MCF 10A (cell line): ENCODE measurements at places on chromosomes 11 and 22.

- H3K27me3 ChIP-seq, result no peaks in the 10 kb centered on the region
- DNase-seq, result no peak
- no peaks in the 10 kb centered on the region for H3K4me1 ChIP-seq
- no peak overlapping the region for H3K4me3 ChIP-seq
Measured at GRCh38 chr22:21926728-21927127, 25.9 kb downstream of the PPM1F start.

- H3K4me3 ChIP-seq, result no peak overlapping the region
- peaks cover 9% of the 10 kb centered on the region for H3K36me3 ChIP-seq
- no peaks in the 10 kb centered on the region for H3K27me3 ChIP-seq
- DNase-seq, result peak; percentile 25
- H3K27ac ChIP-seq, result no peak overlapping the region
Measured at GRCh38 chr11:83219095-83219494, 25.6 kb downstream of the ANKRD42 start.

DNA sequence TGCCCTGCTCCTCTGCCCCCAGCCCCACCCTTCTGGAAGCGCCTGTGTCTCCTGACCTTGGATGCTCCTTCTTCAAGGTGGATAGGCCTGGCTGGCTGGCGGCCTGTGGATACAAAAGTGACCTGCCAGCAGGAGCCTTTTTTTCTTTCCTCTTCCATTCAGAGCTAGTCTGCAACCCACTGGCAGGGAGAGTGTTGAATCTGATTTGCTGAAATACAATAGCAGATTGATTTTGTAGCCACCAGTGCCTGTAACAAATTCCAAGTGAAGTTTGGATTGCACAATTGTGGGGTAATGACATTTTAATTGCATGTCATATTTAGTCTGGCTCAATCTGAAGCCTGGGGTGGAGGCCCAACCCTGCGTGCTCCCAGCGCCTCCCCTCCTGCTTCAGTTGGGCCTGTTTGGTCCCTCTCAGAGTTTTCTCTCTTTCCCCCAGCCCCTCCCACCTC is 97.2 kb downstream of the GRIK4 start:
- no peak overlapping the region for H3K4me3 ChIP-seq
- peak; percentile 22 for DNase-seq
- H3K4me1 ChIP-seq, result peaks cover 7% of the 10 kb centered on the region
- H3K27ac ChIP-seq, result no peak overlapping the region
- H3K27me3 ChIP-seq, result peaks cover 36% of the 10 kb centered on the region

- H3K36me3 ChIP-seq, result no peaks in the 10 kb centered on the region
- DNase-seq, result no peak
- peaks cover 76% of the 10 kb centered on the region for H3K27me3 ChIP-seq
- no peak within 1 kb of the TSS for H3K27ac ChIP-seq
- H3K4me1 ChIP-seq, result peaks cover 4% of the 10 kb centered on the region
Measured at GRCh38 chr11:110711776-110712658, at the start of gene ARHGAP20. ARHGAP20 (minus strand) TSS chr11:110712437; CDS start chr11:110712231, 206 bp downstream.

- H3K36me3 ChIP-seq, result peaks cover 11% of the 10 kb centered on the region
- H3K27ac ChIP-seq, result no peak overlapping the region
- H3K4me3 ChIP-seq, result no peak overlapping the region
- no peak for DNase-seq
Measured at GRCh38 chr22:25962711-25963110, 206.6 kb upstream of the SEZ6L start.

GRCh38 chr22:20239676-20240446 is 28.3 kb downstream of the RTN4R start:
- H3K4me1 ChIP-seq, result no peaks in the 10 kb centered on the region
- no peaks in the 10 kb centered on the region for H3K36me3 ChIP-seq
- DNase-seq, result no peak
- no peak overlapping the region for H3K4me3 ChIP-seq
